ENCODE measurements at places on chromosomes 7 and 10.

DNA sequence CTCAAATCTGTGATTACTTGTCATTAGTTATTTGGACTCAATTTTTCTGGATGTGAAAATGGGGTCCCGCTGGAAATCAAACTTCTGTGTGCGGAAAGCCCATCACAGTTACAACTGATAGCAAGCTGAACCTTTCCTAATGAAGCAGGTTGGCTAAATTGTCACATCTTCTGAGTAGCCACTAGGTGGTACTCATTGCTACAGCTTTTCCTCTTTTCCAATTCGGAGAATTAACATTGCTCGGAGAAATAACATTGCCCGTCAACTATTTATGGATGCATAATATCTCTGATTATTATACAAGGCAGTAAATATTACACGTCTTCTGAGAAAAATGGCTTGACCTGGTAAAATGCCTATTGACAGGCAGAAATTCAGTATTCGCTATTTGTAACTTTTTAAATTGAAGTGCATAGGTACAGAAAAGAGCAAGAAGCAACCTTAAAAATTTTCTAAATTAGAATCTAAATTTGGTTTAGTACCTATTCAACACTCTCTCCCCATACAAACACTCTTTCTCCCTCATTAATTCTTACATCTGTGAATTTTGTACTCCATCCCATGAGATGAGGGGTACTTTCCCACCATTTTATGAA lies 17.3 kb upstream of the BLOC1S2 start:
- DNase-seq = no peak

DNA sequence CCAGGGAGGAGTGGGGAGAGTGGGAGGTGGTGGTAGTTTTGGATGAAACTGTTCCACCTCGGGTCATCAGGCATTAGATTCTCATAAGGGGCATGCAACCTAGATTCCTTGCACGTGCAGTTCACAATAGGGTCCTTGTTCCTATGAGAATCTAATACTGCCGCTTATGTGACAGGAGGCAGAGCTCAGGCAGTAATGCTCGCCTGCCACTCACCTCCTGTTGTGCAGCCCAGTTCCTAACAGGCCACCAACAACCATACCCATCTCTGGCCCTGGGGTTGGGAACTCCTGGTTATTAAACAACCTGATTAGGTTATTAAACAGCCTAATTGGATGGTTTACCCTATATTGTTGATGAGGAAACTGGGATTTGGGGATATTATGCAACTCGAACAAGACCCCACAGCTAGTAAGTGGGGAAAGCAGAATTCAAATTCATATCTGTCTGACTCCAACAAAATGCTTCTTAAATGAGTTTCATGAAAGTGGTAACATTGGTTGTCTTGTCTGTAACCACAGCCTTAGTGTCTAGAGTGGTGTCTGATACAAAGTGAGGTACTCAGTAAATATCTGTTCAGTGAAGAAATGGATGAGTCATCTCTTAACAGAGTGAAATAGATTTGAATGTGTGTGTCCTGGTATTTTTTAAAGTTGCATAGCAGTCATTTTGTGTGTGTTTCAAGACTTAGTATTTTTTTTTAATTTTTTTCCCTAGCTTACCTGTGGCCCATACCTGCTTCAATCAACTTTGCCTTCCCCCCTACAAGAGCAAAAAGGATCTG lies 101.6 kb downstream of the HECTD2 start:
- no peak for DNase-seq

GRCh38 chr7:139820089-139820488 lies 9.0 kb upstream of the TBXAS1 start:
- DNase-seq = no peak

DNA sequence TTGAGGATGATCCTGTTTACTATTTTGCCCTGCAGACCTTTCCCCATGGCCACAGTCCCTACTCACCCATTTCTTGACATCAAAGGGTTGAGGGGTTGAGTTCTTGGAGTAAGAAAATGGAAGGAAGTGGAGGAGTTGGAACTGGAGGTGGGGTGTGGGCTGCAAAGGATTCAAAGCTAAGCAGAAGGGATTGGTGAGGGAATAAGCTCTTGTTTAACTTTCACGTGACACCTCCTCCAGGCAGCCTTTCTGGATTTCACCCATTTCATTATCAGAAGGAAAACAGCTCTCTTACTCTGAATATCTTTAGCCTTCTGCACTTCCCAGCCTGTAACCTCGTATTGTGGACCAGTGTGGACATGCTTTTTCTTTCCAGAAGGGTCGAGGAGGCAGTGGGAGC lies 13.7 kb downstream of the MOSPD3 start:
- no peak for DNase-seq

GRCh38 chr7:16695621-16696237 lies 49.7 kb downstream of the BZW2 start:
- DNase-seq = no peak

DNA sequence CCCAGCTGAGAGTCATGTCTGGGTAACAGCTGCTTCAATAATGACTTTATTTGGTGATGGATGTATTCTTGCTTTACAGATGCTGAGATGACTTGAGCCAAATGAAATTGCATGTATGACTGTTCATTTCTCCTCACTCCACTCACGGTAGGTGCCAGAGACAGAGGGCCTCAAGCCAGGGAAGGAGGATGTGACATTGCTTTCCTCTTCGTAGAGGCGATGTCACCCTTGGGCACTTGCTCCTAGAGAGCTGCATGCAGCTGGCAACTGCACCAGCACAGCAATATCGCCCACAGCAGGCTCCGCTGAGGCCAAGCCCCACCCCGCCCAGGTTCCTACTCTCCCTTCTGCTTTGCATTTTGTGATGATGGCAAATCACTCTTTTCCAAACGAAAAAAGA lies 116.6 kb upstream of the AOAH start:
- no peak for DNase-seq

Data from NCI-H524 treated with DMSO at 0.1 percent for 48 hours (cell line).